ENCODE measurements at places on chromosomes 1 and 21. TPM values are rescaled to one million over a fixed set of nuclear protein-coding genes. Genes with fewer than 3 reads are reported as not detected.

The RGS16 gene
- total RNA-seq: not detected

The TDRD5 gene
- total RNA-seq: not detected

The DDAH1 gene
- total RNA-seq: 18.2 TPM

The SLAMF7 gene
- not detected for total RNA-seq

The CA6 gene
- total RNA-seq: not detected

DNA sequence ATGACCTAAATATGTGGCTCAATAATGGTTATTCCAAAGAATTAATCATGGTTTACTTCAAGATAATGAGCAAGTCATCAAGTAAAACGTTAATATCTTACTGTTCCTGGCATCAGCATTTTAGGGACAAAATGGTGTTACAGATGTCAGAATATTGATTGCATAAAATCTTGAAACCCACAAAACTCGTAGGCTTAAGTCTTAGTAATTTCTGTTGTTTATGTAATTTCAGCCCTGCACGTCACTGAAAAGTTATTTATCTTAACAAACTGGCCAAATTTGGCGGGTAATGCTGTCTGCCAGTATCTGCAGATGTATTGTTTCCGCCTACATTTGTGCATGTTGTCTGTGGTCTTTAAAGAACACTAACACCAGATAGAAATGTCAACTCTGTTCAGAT lies 25.8 kb downstream of the CDC7 start:
- DNase-seq: no peak

GRCh38 chr1:89547563-89548116 lies 23.0 kb downstream of the LRRC8B start:
- peak; percentile 42 for DNase-seq

DNA sequence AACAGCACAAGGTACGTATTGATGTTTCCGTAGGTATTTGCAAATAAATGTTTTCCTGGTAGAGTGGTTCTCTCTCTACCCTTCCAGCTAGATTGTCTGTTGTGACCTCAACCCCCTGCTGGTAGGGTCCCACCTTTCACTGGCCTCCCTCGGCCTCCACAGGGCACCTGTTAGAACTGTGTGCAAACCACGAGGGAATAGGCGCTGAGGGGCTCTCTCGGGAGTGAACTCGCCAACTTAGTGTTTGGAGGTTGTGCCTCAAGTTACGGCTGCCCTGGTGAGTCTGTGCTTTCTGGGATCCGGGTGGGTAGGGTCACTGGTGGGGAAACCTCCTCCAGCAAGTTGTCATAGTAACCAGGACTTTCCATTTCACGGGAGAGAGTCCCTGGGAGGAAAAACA lies 204.7 kb upstream of the EDN2 start:
- DNase-seq: no peak

DNA sequence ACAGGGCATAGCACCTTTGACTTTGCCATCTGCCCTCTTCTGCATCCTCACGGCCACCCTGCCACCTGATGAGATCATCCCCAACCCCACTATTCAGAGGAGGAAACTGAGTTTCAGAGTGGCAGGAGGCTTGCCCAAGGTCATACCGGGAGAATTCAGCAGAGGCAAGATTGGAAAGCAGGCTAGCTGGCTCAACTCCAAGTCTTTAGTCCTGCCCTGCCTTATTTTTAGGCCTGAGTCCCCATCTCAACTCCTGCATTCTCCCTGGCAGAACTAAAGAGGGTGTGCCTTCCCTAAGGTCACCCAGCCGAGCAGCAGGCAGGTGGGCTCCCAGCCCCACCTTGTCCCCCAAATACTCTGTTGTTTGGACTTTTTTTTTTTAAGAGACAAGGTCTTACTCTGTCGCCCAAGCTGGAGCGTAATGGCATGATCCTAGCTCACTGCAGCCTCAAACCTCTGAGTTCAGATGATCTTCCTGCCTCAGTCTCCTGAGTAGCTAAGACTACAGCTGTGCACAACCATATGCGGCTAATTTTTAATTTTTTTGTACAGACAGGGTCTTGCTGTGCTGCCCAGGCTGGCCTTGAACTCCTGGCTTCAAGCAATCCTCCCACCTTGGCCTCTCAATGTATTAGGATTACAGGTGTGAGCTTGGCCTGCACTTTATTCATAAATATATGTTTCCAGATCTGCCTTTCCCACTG lies 13.8 kb upstream of the FGR start:
- no peak for DNase-seq

DNA sequence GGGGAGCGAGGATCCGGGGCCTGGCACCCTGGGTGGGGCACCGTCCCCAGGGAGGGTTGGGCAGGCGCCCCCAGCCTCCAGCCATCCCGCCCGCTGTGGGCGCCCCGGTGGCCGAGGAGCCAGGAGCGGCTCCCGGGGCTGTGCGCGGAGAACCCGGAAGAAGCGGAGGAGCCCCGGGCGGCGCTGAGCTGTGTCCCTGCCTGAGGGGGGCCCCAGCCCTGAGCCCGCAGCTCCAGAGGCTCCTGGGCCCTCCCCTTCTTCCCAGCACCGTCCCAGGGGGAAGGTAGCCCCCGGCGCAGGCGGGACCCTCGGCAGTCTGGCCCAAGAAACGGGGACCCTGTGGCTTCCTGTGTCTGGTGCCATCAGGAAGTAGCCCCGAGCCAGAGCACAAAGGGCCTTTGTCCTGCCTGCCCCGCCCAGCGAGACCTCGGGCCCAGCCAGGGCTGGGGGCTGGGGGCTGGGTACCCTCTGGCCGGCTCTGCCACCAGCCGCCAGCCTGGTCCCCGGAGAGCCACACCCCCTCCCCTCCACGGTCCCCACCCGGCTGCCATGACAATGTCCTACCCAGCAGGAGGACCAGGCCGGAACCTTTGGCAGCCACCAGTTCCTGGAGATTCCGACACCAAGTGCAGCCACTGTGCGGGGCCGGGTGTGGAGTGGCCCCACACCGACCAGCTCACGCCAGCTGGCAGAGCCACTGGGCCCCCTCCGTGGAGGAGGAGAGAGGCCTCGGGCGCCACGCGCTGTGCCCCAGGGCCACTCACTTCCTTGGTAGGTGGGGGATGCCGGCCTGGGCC lies 15.6 kb upstream of the TTLL10 start:
- DNase-seq: no peak

DNA sequence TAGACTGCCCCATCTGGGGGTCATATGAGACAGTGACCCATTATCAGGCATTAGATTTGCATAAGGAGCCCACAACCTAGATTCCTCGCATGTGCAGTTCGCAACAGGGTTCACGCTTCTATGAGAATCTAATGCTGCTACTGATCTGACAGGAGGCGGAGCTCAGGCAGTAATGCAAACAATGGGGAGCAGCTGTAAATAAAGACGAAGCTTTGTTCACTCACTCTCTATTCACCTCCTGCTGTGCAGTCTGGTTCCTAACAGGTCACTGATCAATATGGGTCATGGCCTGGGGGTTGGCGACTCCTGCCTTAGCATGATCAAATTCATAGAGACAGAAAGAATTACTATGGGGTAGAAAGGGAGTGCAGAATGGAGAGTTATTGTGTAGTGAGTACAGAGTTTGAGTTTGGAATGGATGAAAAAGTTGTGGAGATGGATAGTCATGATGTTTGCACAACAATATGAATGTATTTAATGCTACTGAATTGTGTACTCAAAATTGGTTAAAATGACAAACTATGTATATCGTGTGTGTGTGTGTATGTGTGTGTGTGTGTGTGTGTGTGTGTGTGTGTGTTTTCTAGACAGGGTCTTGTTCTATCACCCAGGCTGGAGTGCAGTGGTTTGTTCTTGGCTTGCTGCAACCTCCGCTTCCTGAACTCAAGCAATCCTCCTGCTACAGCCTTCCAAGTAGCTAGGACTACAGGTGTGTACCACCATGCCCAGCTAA lies 42.2 kb downstream of the BTF3L4 start:
- no peak for DNase-seq

DNA sequence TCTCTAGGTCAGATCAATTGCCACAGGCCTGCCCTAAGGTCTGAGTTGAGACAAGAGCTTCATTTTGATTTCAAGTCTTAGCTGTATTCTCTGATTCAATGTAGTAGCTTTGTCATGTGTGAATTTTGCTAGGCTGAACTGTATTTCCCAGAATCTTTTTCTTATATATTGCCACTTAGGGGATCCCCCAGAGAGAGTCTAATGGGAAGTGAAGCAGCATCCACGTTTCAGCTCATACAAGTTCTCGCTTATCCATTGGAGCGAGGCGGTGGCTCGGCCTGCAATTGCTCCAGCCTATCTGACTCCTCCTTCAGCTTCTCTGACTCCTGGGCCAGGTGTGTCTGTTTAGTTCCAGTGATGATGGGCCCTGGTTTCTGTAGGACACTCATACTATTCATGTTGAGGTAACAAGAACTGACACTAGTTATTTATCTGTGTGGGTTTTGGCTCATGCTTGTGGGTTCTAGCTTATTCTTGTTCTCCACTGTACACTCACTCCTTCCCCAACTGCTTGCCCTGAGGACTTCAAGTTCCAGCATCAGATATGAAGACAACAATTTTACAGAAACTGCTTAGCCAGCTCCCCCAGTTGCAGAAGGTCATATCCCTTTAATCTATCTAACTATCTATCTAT lies 48.2 kb downstream of the TBX19 start:
- DNase-seq: no peak

GRCh38 chr1:15089258-15089992 lies 64.1 kb upstream of the TMEM51 start:
- no peak for DNase-seq

- DNase-seq: peak; percentile 62
Measured at GRCh38 chr1:117093870-117094621, 27.5 kb downstream of the TRIM45 start.

- DNase-seq: no peak
Measured at GRCh38 chr1:187129132-187129531, 300.4 kb downstream of the PLA2G4A start.

GRCh38 chr1:179082333-179082998 lies 596 bp downstream of the TOR3A start:
- DNase-seq: peak; percentile 58

- no peak for DNase-seq
Measured at GRCh38 chr1:99384021-99384420, 119.7 kb downstream of the PLPPR4 start.

- no peak for DNase-seq
Measured at GRCh38 chr1:24541711-24542346, 14.1 kb upstream of the NCMAP start.

- DNase-seq: no peak
Measured at GRCh38 chr1:204652497-204652896, 33.0 kb downstream of the LRRN2 start.

- no peak for DNase-seq
Measured at GRCh38 chr1:154581766-154582165, 14.2 kb downstream of the CHRNB2 start.

- peak; percentile 25 for DNase-seq
Measured at GRCh38 chr1:222288053-222288452, 259.9 kb downstream of the HHIPL2 start.

GRCh38 chr1:247118946-247119446 lies 14.8 kb upstream of the ZNF669 start:
- peak; percentile 57 for DNase-seq

GRCh38 chr21:21963911-21964310 lies 965.7 kb downstream of the NCAM2 start:
- DNase-seq: no peak

- DNase-seq: no peak
Measured at GRCh38 chr1:113278777-113279176, 111.5 kb upstream of the MAGI3 start.

DNA sequence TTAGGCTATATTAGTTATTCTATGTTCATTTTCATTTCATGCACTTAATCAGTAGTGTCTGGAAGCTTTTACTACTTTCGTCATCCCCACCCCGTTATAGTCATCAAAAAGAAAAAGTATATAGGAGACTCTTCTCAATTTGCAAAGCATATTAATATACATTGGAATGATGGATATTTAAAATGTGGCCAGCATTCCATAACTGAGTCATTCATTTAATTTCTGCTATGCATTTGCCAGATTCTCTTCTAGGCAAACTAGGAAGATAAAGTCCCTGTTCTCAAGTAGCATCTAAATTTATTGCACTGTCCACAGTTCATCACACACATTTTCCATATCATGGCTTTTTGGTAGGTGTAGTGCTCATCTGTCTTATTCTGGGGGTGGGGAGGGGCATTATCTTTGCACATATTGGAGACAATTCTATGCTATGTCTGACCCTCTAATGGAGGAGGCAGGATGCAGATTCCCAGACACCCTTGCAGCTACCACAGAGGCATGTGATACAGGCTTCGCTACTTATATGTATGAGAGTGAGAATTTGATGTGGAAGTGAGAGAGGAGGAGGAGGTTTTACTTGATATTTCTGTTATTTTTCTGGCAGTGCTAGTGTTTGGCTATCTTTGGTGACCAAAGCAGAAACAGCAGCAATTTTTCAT lies 125.8 kb downstream of the CTH start:
- no peak for DNase-seq

DNA sequence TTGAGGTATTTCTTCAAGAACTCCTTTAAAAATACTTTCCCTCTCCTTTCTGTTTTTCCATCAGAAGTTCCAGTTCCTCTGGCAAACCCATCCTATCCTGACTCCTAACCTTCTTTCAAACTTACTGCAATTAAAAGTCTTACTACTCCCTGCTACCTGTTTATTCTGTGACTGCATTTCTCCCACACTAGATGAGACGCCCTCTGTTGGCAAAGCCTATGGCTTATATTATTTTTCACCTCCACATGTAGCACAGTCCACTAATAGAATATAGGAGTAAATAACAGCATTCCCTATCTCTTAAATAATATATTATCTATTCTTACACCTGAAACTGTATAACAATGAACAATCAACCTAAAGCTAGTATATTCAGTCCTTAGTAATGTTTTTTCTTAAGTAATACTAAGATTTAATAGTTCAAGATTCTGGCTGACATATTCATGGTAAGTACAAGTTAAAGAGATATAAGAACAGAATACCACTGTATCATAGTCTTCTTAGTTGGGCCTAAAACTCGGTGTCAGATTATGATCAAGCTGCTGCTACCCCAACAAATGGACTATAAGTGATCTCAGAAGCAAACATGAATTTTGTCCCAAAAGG lies 54.8 kb downstream of the RAB3GAP2 start:
- DNase-seq: no peak

GRCh38 chr1:43522776-43523480 lies 7.8 kb upstream of the PTPRF start:
- peak; percentile 67 for DNase-seq

DNA sequence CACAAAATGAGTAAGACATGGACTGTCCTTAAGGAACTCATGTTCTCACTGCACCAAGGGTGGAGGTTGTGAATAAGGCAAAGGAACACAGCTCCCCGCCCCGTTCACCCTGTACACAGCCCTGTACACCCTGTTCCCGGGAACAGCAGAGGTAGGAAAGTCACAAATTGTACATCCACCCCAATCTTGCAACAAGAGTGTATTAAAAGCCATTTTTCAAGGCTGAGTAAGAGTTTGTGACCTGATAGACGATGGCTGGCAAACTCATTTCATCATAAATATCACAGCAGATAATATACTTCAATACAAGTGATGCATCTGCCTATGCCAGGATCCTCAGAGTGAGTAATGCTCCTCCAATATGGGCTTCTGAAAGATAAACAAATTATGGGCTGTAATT lies 52.5 kb upstream of the CAMK1G start:
- DNase-seq: no peak

GRCh38 chr1:201713086-201713810 lies 115.7 kb upstream of the IPO9 start:
- peak; percentile 99 for DNase-seq

GRCh38 chr1:5273280-5274003 lies 619.0 kb downstream of the AJAP1 start:
- DNase-seq: no peak

GRCh38 chr1:44806704-44807363 lies at the start of gene DYNLT4:
DYNLT4 (minus strand) TSS chr1:44807351; CDS start chr1:44806668, 683 bp downstream.
- DNase-seq: no peak

Data from MG63 (cell line).